ENCODE measurements at places on chromosomes 3 and 15.
A peak's percentile ranks its signal among the peaks of the same experiment; 100 is the strongest.

DNA sequence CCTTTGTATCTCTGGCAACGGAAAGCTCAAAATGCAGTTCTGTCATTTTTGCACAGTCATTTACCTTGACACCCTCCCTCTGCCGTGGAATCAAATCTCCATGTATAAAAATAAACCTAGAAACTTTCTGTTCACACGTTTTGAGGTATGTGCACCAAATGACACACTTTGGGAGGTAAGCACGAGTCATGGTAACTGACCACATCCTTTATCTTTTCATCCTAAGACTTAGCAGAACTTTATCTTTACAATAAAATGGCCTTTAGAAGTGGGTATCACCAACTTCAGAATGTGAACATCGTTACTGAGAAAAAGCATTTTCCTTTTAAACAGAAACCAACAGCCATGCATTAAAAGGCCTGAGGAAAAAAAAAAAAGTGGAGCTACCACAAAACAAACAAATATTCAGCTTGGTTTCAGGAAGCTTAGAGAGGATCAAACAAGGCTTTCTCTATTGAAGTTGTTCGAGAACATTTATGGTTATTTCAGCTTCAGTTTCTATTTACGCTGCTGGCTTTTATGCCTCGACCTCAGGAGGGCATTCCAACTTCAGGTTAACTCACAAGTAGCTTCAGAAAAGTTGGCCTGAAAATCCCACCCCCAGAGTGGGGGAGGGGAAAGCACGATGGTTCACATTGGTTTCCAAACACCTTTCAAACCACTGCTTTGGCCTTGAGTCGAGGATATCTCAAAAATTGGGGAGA lies 171.1 kb upstream of the ICE2 start:
- DNase-seq, result no peak

DNA sequence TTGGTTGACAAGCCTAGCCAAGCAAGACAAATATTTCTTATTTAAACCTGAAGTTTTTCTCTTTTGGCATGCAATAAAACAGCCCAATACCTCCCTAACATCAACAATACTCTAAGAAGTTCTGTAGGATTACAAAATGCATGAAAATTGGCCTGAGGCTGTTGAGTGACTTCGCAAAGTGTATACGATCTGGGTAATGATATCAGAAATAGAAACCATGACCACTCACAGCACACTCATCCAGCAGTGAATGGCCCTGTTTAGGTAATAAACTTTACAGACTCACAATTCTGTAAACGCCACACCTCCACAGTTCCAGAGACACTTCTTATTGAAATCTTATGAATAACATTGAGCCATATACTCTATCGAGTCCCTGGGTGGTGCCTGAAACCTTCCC lies 83.0 kb upstream of the NAALADL2 start:
- DNase-seq, result no peak

- DNase-seq, result no peak
These were observed 33.9 kb downstream of the DZIP1L start for GRCh38 chr3:138081371-138082084.

DNA sequence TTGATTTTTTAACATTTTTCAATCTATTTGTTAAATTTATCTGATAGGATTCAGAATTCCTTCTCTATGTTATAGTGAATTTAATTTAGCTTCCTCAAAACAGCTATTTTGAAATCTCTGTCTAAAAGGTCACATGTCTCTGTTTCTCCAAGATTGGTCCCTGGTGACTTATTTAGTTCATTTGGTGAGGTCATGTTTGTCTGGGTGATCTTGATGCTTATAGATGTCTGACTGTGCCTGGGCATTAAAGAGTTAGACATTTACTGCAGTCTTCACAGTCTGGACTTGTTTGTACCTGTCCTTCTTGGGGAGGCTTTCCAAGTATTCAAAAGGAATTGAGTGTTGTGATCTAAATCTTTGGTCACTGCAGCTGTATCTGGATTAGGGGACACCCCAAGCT lies 169.5 kb upstream of the C2CD4B start:
- DNase-seq, result no peak

DNA sequence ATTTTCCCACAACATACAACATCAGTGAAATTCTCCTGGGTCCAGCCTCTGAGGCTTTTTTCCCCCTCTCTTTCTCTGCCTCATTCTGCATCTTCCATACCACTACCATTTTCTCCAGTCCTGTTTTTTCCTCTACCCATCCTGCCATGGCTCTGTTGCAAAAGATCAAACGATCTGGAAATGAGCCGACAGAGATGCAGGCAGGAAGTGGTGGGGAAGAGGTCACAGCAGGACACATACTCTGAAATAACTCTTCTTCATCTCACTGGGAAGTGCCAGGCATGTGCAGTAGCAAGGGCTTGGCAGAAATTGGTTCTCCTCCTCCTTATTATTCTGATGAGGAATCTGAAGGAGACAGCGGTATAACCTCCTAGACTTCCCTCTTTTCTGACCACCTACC lies 114.3 kb downstream of the CORO2B start:
- peak; percentile 51 for DNase-seq

DNA sequence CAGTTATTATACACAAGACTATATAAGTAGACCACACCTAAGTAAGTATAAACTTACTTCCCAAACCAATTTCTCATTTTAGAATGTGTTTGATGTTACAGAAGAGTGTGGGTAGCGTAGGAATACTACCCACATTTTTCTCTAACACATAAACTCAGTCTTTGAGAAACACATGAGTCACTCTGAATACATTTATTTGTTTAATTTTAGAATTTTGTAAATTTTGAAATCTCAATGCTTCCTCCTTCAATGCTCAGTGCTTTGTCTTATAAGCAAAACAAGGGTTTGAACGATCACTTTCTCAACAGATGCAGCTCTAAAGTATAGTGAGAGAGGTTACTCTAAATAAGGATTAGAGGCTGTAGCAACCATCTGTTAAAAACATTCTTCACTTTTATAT lies 700.8 kb downstream of the SI start:
- DNase-seq, result no peak

Data from Kasumi-1 (cell line).